ENCODE measurements at places on chromosomes 12 and 14.

- peak; percentile 3 for DNase-seq
Observed at GRCh38 chr12:109131154-109132050, 15.0 kb downstream of the ACACB start.

DNA sequence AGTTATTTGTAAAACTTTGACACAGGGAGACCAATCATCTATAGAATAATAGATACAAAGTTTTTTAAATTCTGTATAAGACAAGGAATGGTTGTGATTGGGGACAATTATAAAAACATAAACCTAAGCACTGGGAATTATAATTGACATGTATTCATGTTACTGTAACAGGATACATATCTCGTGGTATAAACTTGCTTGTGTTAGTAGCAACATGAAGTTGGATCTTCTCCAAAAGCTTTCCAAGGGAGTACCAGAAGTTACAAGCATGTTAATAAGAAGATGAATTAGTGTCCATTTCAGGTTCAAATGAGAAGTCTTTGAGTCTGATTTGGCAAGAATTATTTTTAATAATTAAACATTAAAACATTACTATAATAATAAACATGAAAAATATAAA, 42.2 kb downstream of the CDKL1 start:
- DNase-seq, result peak; percentile 57

DNA sequence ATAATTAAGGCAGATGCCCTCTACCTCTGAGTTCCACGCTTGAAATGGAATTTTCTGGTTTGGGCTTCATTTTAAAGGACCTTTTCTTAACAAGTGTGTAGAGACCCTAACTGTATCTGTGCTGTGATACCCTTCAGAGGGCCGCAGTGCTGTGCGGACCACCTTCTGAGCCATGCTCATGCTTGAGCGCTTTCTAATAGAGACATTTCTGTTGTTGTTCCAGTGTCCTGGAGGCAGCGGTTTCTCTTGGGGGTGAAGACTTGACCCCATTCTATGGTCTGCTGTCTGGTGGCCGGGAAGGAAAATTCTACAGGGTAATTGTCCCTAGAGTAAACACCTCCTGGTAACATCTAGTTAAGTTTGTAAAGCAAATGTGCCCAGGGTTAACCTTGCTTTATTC, 46.7 kb upstream of the BCL7A start:
- DNase-seq, result no peak

GRCh38 chr12:356276-356988, 32.7 kb downstream of the KDM5A start:
- no peak for DNase-seq

GRCh38 chr14:92797935-92798653, 4.0 kb downstream of the GOLGA5 start:
- DNase-seq, result no peak

DNA sequence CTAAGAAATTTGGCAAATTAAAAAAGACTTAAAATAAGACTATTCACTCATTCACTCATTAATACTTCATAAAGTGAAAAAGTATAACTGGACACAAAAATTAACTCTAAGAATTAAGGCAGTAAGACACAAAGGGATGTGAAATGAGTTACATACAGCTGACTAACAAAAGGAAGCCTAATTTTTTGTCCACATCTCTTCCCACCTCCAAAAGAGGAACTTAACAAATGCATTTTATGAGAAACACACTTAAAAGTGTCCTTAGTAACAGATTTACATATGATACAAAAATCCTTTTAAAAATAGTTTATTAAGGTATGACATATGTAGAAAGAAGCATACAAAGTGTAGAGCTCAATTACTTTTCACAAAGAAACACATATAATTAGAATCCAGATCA, 88.9 kb downstream of the NUMB start:
- DNase-seq, result no peak

- DNase-seq, result no peak
Observed at GRCh38 chr14:105493921-105494605, 3.0 kb downstream of the TEDC1 start.

- DNase-seq, result no peak
Observed at GRCh38 chr12:4274396-4275015, 944 bp downstream of the CCND2 start.

GRCh38 chr12:119659289-119659897, 8.5 kb upstream of the PRKAB1 start:
- peak; percentile 54 for DNase-seq

- no peak for DNase-seq
Observed at GRCh38 chr12:100337727-100338126, 19.1 kb upstream of the SLC17A8 start.

DNA sequence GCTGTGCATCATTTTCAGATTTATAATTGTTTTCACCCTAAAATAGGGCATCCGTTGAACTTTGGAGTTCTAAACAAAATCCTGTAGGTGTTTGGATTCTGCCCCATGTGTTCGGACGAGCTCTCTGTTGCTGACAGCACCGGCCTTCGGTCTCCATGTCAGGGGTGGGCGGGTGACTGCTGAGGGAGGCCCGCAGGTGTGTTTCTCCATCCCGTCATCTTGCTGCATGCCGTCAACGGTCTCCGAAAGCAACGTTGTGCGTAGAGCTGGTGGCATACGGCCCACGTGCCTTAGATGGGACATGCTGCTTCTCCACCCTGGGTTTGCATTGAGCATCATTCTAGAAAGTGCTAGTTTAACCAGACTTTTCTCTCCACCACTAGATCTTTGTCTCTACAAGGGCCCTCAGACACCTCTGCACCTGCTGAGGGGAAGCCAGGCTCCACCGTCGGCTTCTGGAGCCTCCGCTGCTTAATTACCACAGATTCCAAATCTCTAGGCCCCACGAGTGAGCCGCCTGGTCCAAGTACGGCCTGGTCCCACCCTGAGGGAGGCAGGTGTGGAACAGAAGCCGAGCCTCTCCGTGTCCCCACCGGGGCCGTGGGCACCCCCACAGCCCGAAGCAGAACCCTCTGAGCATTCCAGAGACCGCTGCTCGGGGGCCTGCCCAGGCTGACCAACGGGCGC, 15.7 kb upstream of the AMN start:
- DNase-seq, result no peak

DNA sequence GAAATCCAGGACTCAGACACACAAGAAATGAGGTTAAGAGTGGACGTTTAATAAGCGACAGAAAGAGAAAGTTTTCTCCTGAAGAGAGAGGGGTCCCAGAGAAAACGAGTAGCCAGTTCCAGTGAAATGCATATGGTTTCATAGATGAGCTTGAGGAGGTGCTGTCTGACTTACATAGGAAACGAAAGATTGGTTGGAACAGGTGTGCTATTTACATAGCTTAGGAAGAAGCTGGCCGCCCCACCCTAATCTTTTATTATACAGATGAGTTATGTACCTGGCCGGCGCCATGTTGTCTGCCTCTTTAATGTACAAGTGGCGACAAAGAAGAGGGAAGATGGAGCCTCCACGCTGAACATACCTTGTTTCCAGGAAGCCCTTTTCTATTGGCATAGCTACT, 223.0 kb downstream of the SLC6A15 start:
- DNase-seq, result peak; percentile 90

DNA sequence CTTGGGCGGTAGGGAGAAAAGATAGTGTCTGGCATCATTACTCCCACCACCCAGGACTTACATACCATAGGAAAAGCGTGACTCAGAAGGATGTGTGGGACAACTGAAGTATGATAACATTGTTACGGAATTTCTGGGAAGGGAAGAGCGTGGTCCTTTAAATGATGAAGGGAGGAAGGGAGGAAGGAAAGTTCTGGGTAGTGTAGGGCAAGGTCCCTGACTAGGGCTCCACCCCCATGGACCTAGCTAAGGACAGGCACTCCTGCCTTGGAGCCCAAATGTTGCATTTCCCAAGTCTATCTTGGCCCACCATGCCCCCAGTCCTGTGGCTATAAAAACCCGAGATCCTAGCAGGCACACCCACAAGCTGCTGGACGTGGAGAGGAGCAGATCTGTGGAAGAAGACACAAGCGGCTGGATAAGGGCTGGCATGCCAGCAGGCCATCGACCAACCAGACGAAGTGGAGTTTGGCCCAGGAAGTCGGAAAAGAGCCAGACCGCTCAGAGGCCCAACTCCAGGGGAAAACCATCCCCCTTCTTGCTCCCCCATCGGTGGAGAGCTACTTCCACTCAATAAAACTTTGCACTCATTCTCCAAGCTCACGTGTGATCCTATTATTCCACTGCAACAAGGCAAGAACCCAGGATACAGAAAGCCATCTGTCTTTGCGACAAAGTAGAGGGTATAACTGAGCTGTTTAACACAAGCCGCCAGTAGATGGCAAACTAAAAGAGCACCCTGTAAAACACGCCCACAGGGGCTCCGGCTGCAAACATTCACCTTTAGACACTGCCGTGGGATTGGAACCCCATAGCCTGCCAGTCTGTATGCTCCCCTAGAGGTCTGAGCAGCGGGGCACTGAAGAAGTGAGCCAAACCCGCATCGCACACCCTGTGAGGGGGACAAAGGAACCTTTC, 23.0 kb upstream of the RAB21 start:
- no peak for DNase-seq

DNA sequence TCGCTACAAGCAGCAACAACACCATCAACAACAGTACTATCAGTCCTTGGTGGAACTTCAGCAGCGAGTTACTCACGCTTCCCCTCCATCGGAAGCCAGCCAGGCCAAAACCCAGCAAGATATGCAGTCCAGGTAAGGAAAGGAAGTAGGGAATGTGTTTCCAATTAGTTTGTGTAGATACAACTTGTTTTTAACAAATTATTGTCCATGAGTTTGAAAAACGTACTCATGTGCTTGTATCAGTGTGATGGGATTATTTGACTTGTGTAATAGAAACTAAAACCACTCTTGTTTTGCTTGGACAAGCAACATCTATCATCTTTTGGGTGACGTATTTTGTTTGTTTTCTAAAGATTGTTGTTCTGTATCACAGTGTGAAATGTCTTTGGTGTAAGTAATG, 137.9 kb downstream of the NAV3 start:
- DNase-seq, result no peak

DNA sequence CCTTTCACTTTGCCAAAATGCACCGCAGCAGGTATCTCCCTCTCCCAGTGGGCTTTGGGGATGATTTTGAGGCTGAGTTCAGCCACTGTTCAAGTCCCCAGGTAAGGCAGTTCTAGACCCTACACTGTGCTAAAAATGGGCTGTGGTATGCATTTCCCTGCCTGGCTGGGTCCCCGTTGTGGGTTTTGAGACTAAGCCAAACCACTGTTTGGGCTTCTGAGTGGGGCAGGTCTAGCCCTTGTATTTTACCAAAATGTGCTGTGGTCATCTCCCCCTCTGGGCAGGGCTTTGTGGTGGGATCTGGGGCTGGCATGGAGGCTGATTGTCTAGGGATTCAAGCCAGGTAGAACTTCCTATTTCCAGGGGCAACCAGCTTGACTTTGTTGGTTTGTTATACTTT, 13.6 kb upstream of the OR4Q3 start:
- DNase-seq, result no peak

DNA sequence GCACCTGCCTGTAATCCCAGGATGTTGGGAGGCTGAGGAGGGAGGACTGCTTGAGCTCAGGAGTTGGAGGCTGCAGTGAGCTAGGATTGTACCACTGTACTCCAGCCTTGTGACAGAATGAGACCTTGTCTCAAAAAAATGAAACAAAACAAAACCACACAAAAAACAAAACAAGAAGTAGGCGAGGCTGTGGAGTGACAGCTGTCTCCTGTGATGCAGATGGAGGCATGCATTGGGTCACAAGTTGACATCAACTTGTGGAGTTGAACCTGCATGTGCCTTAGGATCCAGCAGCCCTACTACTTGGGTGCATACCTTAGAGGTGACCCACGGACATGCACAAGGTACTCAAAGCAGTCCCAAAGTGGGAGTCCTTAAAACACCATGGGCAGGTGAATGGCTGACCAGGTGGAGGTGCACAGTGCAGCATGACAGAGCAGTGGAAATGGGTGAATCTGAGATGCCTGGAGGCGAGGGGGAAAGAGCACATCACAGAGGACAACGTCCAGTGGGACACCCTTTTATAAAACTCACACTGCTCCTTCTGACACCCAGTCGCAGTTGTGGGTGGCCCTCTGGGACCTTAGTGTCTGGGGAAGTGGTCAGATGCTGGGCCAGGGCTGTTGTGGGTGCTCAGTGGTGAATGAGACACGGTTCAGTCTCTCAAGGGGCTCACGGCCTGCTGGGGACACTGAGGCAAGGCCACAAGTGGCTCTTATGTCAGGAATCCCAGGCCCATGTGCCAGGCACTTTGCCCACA, 12.7 kb downstream of the PLBD2 start:
- no peak for DNase-seq

DNA sequence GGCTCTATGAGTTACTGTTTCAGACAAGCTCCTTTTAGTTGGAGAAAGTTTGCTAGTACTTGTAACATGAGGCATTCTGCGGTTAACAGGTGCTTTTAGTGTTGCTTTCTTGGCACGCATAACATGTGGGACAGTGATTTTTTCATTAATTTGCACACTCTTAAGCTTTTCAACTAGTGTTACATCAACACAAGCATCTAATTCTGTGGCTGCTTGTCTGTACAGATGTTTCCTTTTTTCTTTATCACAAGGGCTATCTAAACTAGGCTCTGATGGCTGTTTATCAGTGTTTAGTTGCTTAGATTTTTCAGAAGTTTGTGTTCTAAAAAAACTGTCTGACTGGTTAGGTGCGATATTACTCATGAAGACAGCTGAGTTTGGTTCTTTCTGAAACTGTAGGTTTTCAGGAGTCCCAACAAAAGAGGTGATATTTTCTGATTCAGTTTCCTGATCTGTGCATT, 120.1 kb downstream of the RALGAPA1 start:
- no peak for DNase-seq

GRCh38 chr14:51460011-51460410, 191.7 kb upstream of the FRMD6 start:
- no peak for DNase-seq

- DNase-seq, result no peak
Observed at GRCh38 chr14:69753860-69754259, 13.1 kb upstream of the SRSF5 start.

DNA sequence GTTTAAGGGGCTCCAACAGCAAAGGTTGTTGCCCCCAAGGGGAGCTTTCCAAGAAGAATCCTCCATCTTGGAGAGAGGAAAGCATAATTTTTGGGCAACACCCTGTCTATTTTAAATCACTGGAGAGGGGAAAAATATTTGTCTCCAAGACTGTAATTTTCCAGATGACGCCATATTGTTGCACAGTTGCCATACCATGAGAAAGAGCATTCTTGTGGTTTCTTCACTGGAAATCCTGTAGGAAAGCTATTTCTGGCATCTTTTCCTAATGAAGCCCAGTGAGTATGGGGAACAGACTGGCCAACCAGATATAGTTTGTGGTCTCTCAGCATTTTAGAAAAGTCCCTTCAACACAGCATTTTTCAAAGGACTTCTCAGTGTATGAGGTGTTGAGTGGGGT, 88.1 kb upstream of the MANSC4 start:
- no peak for DNase-seq

GRCh38 chr12:75407683-75408082, 16.8 kb downstream of the GLIPR1L2 start:
- no peak for DNase-seq

DNA sequence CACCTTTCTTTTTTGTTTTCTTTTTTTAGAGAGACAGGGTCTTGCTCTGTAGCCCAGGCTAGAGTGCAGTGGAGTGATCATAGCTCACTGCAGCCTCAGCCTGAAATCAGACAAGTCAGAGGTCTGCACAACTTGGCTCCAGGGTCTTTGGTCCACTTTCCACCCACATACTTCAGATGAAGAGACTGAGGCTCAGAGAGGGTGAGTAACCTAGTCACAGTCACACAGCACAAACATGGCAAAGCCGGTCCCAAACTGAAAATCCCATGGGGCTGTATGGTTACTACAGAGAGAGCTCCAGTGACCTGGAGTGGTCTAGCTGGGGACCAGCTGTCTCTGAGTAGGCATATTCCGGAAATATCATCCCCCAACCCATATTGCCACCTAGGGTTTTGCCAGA, 19.2 kb downstream of the LHX5 start:
- DNase-seq, result no peak
